ENCODE measurements at places on chromosomes 5 and 9.

DNA sequence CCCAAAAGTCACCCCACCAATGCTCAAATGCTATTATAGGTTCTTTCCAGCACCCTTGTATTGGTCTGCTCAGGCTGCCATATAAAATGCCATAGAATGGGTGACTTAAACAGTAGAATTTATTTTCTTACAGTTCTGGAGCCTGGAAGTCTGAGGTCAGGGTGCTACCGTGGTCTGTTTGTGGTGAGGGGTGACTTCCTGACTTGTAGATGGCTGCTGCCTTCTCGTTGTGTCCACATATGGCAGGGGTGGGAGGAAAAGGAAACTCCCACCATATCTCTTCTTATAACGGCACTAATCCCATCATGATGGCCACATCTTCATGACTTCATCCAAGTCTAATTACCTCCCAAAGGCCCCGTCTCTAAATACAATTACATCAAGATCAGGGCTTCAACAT lies 257.8 kb upstream of the TARS1 start:
- DNase-seq = no peak

- DNase-seq = no peak
Observed at GRCh38 chr5:176687881-176688280, 40.6 kb downstream of the TSPAN17 start.

DNA sequence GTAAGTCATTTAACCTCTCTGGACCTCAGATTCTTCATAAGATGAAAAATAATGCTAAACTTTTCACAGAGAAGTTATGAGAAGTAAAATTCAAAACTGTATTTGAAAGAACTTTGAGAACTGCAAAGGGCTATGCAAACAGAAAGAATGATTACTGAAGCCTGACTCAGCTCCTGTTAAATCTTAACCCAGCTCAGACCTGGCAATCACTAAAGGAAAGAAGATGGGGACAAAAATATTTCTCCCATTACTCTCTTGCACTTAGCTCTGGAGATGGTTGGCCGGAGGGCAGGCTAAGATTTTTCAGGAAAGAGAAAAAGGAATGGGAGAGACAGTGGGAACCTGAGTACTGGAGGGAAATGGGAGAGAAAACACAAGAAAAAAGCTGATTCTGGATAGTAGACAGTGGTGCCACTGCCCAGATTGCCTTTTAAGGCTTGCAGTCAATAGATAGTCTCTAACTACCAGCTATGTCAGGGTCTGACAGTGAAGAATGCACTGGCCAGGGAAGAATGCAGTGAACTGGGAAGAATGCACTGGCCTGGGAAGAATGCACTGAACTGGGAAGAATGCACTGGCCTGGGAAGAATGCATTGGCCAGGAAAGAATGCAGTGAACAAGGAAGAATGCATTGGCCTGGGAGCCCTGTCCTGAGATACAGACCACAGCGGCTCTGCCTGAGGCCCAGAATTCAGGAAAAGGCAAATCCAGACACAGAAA lies 25.2 kb upstream of the CEMIP2 start:
- DNase-seq = peak; percentile 20

- no peak for DNase-seq
Observed at GRCh38 chr9:101126556-101126955, 98.0 kb downstream of the PLPPR1 start.

GRCh38 chr9:128845186-128845931 lies 15.8 kb upstream of the SPOUT1 start:
- DNase-seq = no peak

DNA sequence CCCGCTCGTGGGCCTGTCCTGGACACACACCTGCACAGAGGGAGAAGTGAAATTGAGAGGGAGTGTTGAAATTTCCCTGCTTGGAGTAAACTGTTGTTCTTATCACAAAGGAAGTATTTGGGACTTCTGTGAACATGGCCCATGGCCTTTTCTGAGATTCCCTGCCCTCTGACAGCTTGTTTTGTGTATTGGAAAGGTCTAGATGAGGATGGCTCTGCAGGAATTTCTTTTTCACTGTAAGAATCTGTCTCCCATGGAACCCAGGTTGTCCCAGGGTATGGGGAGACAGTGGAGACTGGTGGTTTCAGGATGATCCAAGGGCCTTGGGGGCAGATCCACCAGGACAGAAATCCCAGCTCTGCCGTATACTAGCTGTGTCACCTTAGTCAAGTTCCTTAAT lies 121.8 kb downstream of the ARHGAP26 start:
- no peak for DNase-seq

- DNase-seq = no peak
Observed at GRCh38 chr9:70133253-70134208, 89.9 kb downstream of the MAMDC2 start.

DNA sequence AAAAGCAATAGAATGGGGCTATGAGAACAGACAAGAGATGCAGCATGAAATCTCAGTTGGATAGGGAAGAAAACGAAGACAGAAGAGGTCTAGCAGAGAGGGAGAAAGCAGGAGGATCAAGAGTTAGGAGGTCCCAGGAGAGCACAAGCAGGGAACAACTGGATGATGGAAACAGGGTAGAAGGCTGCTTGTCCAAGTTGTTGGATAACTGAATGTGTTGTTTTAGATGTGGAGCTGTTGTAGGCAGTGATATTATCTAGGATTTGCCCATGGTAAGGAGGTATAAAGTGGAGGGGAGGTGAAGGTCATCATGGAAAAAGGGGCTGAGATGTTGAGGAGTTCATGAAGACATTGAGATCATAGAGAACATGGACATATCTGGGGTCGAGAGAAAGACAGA lies 12.4 kb upstream of the RHOBTB3 start:
- DNase-seq = no peak

- no peak for DNase-seq
Observed at GRCh38 chr5:527646-528628, 3.7 kb upstream of the SLC9A3 start.

GRCh38 chr5:79728396-79728795 lies 38.8 kb downstream of the CMYA5 start:
- no peak for DNase-seq

GRCh38 chr5:10655161-10655971 lies 91.5 kb downstream of the ANKRD33B start:
- DNase-seq = peak; percentile 25

- peak; percentile 22 for DNase-seq
Observed at GRCh38 chr9:92631452-92632343, 38.2 kb downstream of the IPPK start.

DNA sequence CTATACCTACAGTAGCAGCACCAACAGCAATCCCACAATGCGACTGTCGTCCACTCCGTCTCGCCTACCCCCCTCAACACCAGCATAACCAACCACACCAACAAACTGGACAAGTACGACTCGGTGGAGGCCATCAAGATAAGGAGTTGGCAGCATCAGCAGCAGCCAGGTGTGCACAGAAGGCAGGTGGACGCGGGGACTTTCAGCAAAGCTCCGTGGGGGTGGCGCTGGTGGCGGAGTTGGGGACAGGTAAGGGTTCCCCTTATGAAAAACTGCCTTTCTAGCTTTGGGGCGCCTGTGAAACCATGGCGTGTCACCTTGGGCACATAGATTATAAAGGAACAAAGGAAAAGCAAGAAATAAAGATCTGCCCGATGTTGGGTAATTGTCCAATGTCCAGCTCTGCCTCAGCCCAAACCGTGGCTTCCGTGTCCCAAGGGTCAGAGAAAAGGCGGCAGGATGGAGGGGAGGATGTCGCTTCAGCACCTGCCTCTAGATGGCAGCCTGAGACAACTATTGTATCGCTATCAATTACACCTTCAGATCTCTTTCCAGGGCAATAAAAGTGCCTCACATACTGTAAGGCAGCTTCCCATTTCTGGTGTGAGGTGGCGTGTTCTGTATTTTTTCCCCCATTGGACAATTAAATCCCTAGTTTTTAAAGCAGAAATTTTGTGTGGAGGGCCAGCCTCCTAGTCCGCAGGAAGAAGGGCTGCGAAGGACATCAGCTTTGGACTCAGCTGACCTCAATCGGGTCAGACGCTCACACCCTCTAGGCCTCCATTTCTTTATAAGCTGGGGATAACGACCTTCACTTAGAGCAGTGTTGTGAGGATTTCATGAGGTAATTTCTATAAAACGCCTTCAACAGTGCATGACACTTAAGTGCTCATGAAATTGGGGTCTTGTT lies 58.8 kb downstream of the MTRR start:
- DNase-seq = peak; percentile 57

DNA sequence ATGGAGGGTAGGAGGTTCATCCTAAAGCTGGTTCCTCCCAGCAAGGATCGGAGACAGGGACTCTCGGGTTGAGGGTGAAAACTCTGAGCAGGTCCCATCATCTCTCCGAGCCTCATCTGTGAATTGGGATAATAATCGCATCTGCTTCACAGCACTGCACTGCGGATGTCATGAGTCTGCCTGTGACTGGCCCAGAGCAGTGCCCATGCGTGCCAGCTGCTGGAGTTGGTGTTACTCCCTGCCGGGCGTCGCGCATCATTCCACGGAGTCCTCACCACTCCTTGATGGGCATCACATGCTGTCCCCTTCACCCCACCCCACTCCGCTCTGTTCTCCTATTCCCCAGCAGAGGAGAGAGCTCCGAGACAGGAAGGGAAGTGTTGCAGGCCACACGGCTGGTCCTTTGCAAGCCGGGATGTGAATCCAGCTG lies 35.1 kb upstream of the ORM1 start:
- no peak for DNase-seq

DNA sequence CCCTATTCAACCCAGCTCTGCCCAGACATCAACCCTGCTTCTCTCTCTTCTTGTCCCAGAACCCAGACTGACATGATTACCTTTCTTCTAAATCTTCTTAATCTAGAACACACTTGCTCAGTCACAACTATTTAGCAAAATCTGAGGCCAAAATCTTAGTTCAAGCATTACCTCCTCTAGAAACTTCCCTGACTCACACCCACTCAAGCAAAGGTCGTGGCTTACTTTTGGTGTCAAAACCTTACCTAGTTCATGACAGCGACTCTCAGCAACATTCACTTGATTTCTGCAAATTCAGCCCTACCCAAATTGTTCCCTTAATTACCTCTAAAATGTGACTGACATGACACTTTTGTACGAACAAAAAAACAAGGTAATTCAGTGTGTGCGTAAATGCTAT lies 130.2 kb downstream of the TLE1 start:
- no peak for DNase-seq

DNA sequence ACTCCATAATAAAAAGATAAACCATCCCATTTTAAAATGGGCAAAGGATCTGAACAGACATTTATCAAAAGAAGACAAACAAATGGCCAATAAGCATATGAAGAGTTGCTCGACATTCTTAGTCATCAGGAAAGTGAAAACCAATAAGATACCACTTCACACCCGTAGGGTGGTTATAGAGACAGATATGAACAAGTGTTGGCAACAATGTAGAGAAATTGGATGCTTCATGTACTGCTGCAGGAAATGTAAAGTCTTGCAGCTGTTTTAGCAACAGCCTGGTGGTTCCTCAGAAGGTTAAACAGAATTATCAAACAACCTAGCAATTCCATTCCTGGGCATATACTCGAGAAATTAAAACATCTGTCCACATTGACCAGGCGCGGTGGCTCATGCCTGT lies 42.5 kb downstream of the GTF3C4 start:
- no peak for DNase-seq

GRCh38 chr5:170678811-170679210 lies 104.7 kb upstream of the GABRP start:
- DNase-seq = no peak

DNA sequence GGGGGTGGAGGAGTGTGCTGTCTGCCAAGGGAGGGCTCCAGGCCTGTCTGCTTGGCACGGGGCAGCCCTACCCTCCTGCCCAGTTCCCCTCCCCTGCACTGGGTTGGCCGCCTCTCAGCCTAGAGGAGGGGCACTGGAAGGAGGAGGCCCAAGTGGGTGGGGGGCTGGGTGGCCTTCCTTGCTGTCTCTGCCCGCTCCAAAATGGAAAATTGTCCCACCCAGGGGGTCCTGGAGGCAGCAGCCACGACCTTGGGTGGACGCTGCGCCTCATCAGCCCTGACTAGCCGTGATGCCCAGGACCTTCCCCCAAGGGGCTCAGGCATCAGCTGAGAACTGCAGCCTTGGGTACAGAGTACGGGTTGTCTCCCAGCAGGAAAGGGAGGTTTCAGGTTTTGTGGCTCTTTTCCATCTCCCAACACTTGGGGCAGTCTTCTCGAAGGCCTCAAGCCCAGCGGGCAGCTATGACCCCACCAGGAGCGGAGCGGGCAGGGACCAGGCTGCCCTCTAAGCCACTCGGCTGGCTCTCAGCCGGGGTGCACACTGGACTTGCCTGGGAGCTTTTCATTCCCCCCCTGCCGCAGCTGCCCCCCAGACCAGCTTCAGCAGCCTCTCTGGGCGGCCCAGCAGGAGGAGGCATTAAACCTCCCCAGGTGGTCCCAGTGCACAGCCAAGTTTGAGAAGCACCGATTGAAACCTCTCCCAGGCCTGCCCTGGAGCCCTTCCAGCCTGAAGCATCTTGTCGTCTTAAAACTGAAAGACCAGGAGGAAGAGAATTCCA lies 20.6 kb downstream of the NTNG2 start:
- DNase-seq = no peak

GRCh38 chr5:140791089-140791488 lies 3.6 kb upstream of the PCDHA2 start:
- no peak for DNase-seq

DNA sequence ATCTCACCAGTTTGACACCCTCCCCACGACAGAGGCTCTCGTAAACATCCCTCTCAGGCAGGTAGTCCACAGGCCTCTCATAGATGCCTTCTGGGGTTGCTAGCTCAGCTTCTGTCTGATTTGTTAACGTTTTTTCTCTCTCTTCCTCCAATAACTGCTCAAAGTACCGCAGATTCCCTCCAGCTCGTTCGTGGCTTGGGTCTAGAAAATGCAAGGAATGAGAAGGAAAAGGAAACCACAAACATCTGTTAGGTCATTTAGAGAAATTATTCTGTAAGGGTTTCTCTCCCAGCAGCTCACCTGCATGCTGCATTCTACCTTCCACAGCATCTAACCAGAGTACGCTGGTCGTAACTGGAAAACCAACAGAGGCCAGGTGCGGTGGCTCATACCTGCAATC lies 18.5 kb downstream of the P4HA2 start:
- peak; percentile 80 for DNase-seq

- DNase-seq = no peak
Observed at GRCh38 chr9:68940573-68940972, 73.3 kb downstream of the PRKACG start.
